ENCODE measurements at places on chromosomes 13 and 19. TPM values are rescaled to one million over a fixed set of nuclear protein-coding genes. Genes with fewer than 3 reads are reported as not detected.

Gene PSPN
- 3.5 TPM for total RNA-seq

Gene C1QTNF9B
- not detected for total RNA-seq

Gene SULT2B1
- not detected for total RNA-seq

Gene TMIGD2
- total RNA-seq, result 48.2 TPM

Gene FOXA3
- not detected for total RNA-seq

Gene ZNF541
- total RNA-seq, result 0.91 TPM

Gene CYP4F11
- not detected for total RNA-seq

Gene RASAL3
- 196 TPM for total RNA-seq

Gene ICAM4
- total RNA-seq, result 1.2 TPM

Gene FGF21
- total RNA-seq, result not detected

Gene NCR1
- 0.65 TPM for total RNA-seq

Gene ZNF320
- total RNA-seq, result 5.5 TPM

Gene ZFP28
- 4.5 TPM for total RNA-seq

Gene ANKRD27
- total RNA-seq, result 41.4 TPM

Gene KLK5
- not detected for total RNA-seq

Gene PRX
- 1.9 TPM for total RNA-seq

Gene ZNF20
- total RNA-seq, result 1.4 TPM

Gene C19orf18
- total RNA-seq, result 1.6 TPM

Measured in naive thymus-derived CD4-positive, alpha-beta T cell (primary cell).